Heart left ventricle (tissue), 16 donors: ENCODE measurements at places on chromosomes 1 and 21.

DNA sequence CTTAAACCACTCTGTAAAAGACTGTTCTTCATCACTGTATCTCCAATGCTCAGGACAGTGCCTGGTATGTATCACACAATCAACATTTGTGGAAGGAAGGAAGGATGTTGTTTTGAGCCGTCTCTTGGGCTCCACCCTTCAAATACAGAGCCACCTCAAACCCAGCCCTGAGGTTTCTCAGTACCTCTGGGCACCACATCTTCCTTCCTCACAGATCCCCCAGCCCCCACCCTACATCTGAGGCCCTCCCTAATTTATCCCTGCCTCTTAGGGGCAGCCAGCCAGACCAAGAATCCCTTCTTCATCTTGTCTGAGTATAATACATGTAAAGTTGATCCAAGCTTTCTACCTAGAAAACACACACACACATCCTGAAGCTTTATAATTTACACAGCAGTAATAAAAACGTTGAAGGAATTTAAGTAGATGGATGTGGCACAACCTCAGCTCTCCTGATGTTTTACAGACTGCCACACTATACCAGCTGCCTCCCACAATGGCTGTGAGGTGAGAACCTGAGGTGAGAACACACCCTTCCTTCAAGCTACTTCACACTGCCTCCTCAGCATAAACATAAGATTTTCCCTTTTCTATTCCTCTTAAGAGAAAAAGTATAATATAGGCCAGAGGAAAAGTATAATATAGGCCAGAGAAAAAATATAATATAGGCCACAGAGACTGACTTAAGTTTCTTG lies 48.5 kb downstream of the CDC7 start:
- no peak overlapping the region for H3K4me3 ChIP-seq
- H3K27ac ChIP-seq = no peak overlapping the region
- H3K36me3 ChIP-seq = no peaks in the 10 kb centered on the region
- H3K27me3 ChIP-seq = no peaks in the 10 kb centered on the region

- H3K27me3 ChIP-seq = no peaks in the 10 kb centered on the region
- DNase-seq = no peak
- no peak overlapping the region for H3K4me3 ChIP-seq
- H3K4me1 ChIP-seq = no peaks in the 10 kb centered on the region
These were observed 151.8 kb upstream of the B3GALT2 start for GRCh38 chr1:193338194-193338593.

DNA sequence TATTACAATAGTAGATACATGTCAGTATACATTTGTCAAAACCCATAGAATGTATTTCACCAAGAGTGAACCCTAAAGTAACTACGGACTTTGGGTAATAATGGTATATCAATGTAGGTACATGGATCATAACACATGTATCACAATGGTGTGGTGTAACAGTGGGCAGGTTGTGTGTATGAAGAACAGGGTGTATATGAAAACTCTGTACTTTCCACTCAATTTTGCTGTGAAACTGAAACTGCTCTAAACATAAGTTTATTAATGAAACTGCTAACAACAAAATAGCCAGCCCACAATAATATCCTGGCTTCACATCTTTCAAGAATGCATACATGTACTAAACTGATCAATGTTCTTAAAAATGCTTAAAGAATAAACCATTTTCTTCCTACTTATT lies 90.2 kb downstream of the RUSC1 start:
- DNase-seq = no peak
- no peaks in the 10 kb centered on the region for H3K4me1 ChIP-seq
- H3K27ac ChIP-seq = no peak overlapping the region
- no peaks in the 10 kb centered on the region for H3K27me3 ChIP-seq
- no peak overlapping the region for H3K4me3 ChIP-seq

- peak overlapping the region; percentile 27 for H3K27ac ChIP-seq
- H3K36me3 ChIP-seq = no peaks in the 10 kb centered on the region
- no peak for DNase-seq
- no peak overlapping the region for H3K4me3 ChIP-seq
These were observed 2.1 kb downstream of the RORC start for GRCh38 chr1:151829352-151830046.

GRCh38 chr1:231107600-231108326 lies 54.1 kb upstream of the TRIM67 start:
- no peak overlapping the region for H3K27ac ChIP-seq
- H3K4me3 ChIP-seq = no peak overlapping the region
- no peaks in the 10 kb centered on the region for H3K27me3 ChIP-seq
- no peak for DNase-seq

DNA sequence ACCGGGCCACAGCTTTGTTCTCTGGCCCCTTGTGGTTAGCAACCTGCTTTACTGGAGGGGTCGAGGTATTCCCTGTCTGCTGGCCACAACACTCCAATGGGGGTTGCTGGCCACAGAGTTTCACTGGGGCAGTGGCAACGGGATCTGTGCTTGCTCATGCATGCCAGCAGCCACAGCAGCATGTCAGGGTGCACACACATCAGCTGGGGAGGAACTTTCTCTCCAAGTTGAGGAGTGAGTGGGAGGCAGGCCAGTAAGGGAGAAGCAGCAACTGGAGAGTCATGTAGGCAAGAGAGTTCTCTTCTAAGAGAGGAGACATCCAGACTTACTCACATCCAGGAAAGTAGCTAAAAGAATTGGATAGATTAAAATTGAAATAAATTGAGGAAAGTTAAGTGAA lies 38.0 kb downstream of the SAMD13 start:
- H3K4me1 ChIP-seq = no peaks in the 10 kb centered on the region
- no peaks in the 10 kb centered on the region for H3K27me3 ChIP-seq
- no peaks in the 10 kb centered on the region for H3K36me3 ChIP-seq
- H3K27ac ChIP-seq = no peak overlapping the region
- H3K4me3 ChIP-seq = no peak overlapping the region
- no peak for DNase-seq

- no peak overlapping the region for H3K4me3 ChIP-seq
- no peak overlapping the region for H3K27ac ChIP-seq
- no peaks in the 10 kb centered on the region for H3K4me1 ChIP-seq
- DNase-seq = no peak
These were observed 16.0 kb upstream of the ERRFI1 start for GRCh38 chr1:8042134-8042533.

GRCh38 chr1:170664093-170664827 lies at the start of gene PRRX1:
PRRX1 (plus strand) TSS chr1:170664131; CDS start chr1:170664219, 88 bp downstream.
- no peaks in the 10 kb centered on the region for H3K27me3 ChIP-seq
- DNase-seq = peak; percentile 44
- H3K36me3 ChIP-seq = no peaks in the 10 kb centered on the region
- H3K4me1 ChIP-seq = no peaks in the 10 kb centered on the region

- H3K36me3 ChIP-seq = no peaks in the 10 kb centered on the region
- no peaks in the 10 kb centered on the region for H3K4me1 ChIP-seq
- no peak overlapping the region for H3K27ac ChIP-seq
- H3K27me3 ChIP-seq = no peaks in the 10 kb centered on the region
These were observed 99.6 kb downstream of the CRB1 start for GRCh38 chr1:197367627-197368026.

- peaks cover 5% of the 10 kb centered on the region for H3K4me1 ChIP-seq
- no peaks in the 10 kb centered on the region for H3K27me3 ChIP-seq
- H3K4me3 ChIP-seq = peak overlapping the region; percentile 52
- peak; percentile 46 for DNase-seq
These were observed 3.7 kb downstream of the MATN1 start for GRCh38 chr1:30719406-30720270.

- no peak overlapping the region for H3K4me3 ChIP-seq
- H3K27ac ChIP-seq = no peak overlapping the region
- H3K36me3 ChIP-seq = no peaks in the 10 kb centered on the region
- H3K4me1 ChIP-seq = no peaks in the 10 kb centered on the region
- no peak for DNase-seq
These were observed 41.6 kb upstream of the GRHL3 start for GRCh38 chr1:24277420-24278169.

GRCh38 chr1:98849969-98850636 lies 154.6 kb downstream of the PLPPR5 start:
- H3K27ac ChIP-seq = no peak overlapping the region
- no peaks in the 10 kb centered on the region for H3K36me3 ChIP-seq
- no peak for DNase-seq
- no peaks in the 10 kb centered on the region for H3K4me1 ChIP-seq

DNA sequence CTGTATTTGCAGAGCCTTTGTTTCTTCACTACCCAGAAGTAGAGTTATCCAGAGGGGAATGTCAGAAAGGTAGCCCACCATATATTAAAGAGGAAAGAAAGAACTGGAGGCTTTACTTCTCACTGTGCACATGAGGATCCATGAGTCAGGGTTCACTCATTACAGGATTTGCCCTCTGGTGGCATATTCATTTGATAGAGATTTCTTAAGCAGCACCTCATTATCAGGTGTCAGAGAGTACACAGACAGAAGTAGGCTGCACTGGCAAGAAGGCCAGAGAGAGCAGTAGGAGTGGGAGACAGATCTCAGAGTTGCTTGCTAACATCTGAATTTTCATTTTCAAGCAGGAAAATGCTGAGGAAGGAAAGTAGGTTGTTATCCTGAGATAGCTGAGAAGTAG lies 123.8 kb downstream of the PIK3R3 start:
- H3K27ac ChIP-seq = no peak overlapping the region
- H3K4me1 ChIP-seq = no peaks in the 10 kb centered on the region
- H3K27me3 ChIP-seq = no peaks in the 10 kb centered on the region
- peaks cover 92% of the 10 kb centered on the region for H3K36me3 ChIP-seq
- H3K4me3 ChIP-seq = no peak overlapping the region

GRCh38 chr1:96090134-96090533 lies 631.5 kb upstream of the PTBP2 start:
- no peak for DNase-seq
- no peaks in the 10 kb centered on the region for H3K36me3 ChIP-seq
- no peaks in the 10 kb centered on the region for H3K4me1 ChIP-seq
- no peaks in the 10 kb centered on the region for H3K27me3 ChIP-seq

- no peak for DNase-seq
- peaks cover 23% of the 10 kb centered on the region for H3K4me1 ChIP-seq
- H3K27ac ChIP-seq = peak overlapping the region; percentile 96
- no peaks in the 10 kb centered on the region for H3K27me3 ChIP-seq
- no peaks in the 10 kb centered on the region for H3K36me3 ChIP-seq
These were observed 1.6 kb downstream of the ELK4 start for GRCh38 chr1:205630241-205630640.

DNA sequence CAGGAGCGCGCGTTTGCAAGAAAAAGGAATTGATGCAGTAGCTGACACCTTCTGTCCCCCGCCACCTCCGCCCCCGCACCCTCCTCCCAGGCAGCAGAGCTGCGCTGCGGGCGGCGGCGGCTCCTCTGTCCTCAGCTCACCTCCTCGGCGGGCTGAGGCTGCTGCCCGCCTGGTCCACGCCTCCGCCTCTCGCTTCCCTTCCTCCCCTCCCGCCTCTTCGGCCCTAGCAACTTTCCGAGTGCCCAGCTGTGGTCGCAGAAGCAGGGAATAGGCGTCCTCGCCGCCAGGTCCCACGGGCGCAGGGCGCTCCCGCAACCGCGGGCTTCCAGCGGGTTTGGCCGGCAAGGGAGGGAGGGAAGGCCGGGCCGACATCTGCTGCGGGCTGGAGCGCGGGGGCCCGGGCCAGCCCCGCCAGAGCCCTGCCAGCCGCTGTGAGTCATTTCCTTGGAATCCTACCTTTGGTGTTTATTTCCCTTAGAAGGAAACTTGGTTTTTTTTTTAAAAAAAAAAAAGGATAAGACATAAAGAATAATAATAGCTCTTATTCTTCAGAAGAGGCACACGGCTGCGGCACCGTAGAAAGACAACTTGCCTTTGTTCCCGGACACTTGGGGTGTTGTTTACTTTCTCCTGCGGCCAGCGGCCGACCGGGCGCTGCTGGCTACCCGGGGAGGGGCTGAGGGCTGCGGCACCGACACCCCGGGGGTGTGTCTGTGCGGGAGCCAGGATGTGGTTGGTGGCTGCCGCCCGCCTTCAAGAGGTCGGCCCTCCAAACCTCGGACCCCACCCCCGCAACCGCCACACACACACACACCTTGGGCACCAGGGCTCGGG lies 1.1 kb downstream of the SERTAD4 start:
- H3K36me3 ChIP-seq = no peaks in the 10 kb centered on the region
- DNase-seq = peak; percentile 52
- peaks cover 23% of the 10 kb centered on the region for H3K4me1 ChIP-seq
- peak overlapping the region; percentile 91 for H3K27ac ChIP-seq
- peak overlapping the region; percentile 59 for H3K4me3 ChIP-seq

DNA sequence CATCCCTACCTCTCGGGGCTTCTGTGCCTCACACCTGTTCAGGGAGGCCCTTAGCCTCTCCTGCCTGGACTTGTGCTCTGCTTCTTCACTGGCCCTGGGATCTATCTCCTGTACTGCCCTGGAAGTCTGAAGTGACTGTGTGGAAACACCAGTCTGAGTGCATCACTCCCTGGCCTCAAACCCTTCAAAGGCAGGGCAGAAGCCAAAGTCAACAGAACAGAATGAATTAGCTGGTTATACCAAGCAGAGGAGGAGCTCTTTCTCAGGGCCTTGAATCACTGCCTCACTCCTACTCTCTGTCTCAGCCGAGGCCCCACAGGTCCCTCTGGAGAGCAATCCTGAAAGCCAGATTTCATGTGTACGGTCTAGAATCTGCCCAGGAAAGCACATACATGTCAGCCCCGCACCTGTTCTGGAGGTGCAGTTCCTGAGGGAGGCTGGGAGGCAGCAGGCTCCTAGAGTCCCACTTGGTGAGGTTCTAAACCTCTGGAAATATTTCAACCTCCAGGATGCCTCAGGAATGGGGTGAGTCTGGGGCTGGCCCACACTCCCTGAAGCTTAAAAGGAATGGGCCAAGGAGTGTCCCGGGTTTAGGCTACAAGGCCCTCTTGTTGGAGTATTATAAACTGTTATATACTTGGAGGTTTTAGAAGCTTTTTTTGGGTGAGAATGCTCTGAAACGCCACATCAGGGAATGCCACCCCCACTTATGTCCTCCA lies 98.3 kb downstream of the ABCA4 start:
- no peaks in the 10 kb centered on the region for H3K36me3 ChIP-seq
- peak; percentile 53 for DNase-seq
- H3K4me1 ChIP-seq = peaks cover 26% of the 10 kb centered on the region
- H3K27me3 ChIP-seq = no peaks in the 10 kb centered on the region

- no peaks in the 10 kb centered on the region for H3K4me1 ChIP-seq
- no peak overlapping the region for H3K27ac ChIP-seq
- no peaks in the 10 kb centered on the region for H3K27me3 ChIP-seq
- H3K4me3 ChIP-seq = no peak overlapping the region
- no peaks in the 10 kb centered on the region for H3K36me3 ChIP-seq
These were observed 50.7 kb downstream of the KMO start for GRCh38 chr1:241582921-241583321.

- no peak overlapping the region for H3K27ac ChIP-seq
- H3K4me1 ChIP-seq = no peaks in the 10 kb centered on the region
- H3K36me3 ChIP-seq = no peaks in the 10 kb centered on the region
- no peak overlapping the region for H3K4me3 ChIP-seq
- H3K27me3 ChIP-seq = no peaks in the 10 kb centered on the region
These were observed 23.2 kb upstream of the C1orf146 start for GRCh38 chr1:92194511-92194910.
